Mucosa of gallbladder (tissue), 1 donor: ENCODE measurements at places on chromosomes 7 and 10. TPM values are rescaled to one million over a fixed set of nuclear protein-coding genes. Genes with fewer than 3 reads are reported as not detected.

MMP21 gene
- total RNA-seq: 0.17 TPM

CCM2 gene
- total RNA-seq: 36.4 TPM

RBP3 gene
- not detected for total RNA-seq

WDR86 gene
- 2.9 TPM for total RNA-seq

OPALIN gene
- total RNA-seq: not detected
